ENCODE measurements at places on chromosomes 4 and X.
A peak's percentile ranks its signal among the peaks of the same experiment; 100 is the strongest.

- DNase-seq: no peak
These were observed 346.8 kb downstream of the RAB28 start for GRCh38 chr4:13137390-13137789.

- no peak for DNase-seq
These were observed 118.4 kb downstream of the AFF1 start for GRCh38 chr4:87053176-87053658.

GRCh38 chrX:152992115-152992514 is 1.8 kb downstream of the PNMA5 start:
- DNase-seq: no peak

GRCh38 chr4:153072661-153073060 is 131.6 kb upstream of the TRIM2 start:
- no peak for DNase-seq

DNA sequence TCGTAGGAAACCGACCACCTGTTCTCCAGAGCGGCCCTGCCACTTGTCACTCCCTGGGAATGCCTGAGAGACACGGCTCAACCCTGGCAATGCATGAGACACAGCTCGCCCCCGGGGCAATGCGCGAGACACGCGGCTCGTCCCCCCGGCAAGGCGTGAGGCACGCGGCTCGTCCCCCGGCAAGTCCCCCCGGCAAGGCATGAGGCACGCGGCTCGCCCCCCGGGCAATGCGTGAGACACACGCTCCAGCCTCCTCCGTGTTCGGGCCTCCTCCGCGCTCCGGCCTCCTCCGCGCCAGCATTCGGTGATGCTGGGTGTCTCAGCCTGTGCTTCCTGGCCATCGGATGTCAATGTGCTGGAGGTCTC is 27.5 kb upstream of the CPLX1 start:
- no peak for DNase-seq

- no peak for DNase-seq
These were observed 6.5 kb upstream of the EXOSC9 start for GRCh38 chr4:121794505-121795188.

DNA sequence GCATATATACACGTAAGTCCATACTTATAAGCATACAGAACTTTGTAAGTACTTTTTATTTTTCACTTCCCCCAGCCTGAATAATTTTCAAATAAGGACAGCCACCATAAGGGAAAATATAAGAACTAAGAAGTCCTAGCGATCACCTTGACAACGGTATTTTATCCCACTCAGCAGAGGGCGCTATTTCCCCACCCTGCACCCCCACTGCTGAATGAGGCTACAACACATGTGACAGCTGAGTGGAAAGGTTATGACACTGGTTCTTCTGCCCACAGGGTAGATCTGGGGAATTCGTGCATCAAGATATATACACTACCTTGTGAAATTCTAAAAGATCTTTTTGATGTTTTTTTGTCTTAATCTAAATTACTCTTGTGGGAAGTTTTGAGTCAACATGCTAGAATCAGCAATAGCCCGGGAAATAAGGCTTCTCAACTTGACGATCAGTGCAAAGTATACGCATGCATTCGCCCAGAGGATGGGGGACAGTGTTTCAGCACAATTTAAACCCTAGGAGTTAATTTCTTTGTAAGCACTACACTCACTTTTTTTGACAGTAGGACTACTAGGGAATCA is 151.5 kb downstream of the CORIN start:
- DNase-seq: peak; percentile 44

DNA sequence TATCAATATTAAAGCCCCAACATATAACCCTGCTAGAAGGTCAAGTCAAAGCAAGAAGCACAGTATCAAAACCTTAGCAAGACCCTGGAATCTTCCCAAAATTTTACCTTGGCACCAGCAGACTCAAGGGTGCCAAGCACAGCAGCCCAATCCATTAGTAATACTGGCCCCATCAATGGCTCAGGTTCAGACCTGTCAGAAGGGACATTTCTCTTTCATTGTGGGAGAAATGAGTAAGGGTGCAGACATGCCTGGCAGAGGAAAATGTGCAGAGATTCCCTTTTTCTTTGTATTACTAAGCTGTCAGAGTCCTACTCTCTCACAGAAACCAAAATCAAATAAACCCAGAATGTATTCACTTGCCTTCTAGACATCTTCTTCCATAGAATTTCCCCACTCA is 203.9 kb downstream of the EVC2 start:
- no peak for DNase-seq

- no peak for DNase-seq
These were observed 383.3 kb downstream of the BCOR start for GRCh38 chrX:39714471-39714870.

DNA sequence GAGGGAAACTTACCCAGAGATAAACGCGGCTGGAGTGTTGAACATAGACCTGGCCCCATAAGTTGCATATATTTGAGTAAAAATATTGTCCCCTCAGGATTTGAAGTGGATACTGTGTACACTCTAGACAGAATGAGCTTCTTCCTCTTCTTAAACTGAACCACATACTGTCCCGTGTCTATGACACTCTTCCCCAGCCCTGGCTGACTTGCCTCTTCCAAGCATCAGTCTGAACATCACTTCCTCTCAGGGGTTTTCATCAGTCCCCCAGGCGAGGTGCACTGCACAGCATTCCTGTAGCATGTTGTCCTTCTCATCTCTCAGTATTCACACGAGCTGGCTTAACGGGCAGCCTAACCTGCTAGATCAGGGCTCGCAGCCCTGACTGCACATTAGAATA is 80.5 kb upstream of the TMEM150C start:
- no peak for DNase-seq

DNA sequence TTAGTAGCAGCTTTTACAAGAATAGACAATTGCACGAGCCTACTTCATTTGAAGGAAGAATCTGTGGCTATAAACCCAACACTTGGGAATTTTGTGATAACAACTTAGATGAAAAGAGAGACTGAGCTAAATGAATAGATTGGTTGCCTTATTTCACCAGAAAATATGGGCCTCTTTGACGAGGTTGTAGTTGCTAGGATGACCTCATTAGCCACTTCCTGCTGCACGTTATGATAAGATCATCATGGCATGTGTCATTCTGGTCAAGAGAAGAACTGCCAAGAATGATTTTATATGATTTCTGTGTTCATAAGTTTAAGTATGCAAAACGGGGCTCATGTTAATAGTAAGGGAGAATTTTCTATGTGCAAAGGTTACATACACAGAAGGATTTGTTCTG is 321.9 kb upstream of the GIMD1 start:
- DNase-seq: no peak

DNA sequence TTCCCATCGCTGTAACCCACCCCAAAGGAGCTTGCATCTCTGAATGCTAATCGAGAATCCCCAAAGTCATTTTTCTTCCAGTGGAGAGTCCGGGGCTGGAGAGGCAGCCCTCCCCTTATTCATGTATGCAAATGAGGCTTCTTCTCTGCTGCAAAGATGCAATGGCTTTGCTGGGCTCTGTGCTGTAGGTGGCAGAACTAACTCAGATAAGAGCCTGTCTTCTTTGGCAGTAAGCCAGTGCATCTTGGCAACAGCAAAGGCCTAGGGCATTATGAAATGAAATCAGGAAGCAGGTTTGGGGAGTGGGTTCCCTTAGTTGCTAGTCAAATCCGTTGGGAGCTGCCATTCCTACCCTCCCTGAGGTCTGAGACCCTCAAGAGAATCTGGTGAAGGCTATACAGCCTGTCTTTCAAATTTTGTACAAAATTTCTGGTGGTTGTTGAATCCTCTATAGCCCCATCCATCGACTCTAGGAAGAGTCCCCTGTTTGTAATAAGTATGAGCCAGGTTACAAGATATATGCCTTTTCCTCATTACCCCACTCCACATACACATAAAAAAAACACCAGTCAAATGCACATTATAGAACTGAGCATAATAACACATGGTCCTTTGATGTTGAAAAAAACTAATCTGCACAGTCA is 290.6 kb upstream of the TAPT1 start:
- DNase-seq: peak; percentile 59

DNA sequence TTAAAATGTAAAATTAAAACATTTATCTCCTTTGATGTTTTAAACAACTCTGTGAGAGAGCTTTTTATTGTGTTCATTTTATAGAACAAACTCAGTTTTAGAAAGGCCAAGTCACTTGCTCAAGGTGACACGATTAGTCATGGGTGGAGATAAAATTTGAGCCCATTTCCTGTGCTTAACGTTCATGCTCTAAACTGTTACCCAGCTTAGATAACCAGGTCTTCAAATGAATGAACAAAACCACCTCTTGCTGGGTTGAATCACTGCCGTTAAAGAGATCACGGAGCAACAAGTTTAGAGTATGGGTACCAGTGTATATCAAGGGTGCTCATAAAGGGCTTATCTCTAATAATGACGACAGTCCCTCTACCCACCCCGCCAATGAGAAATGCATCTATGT is 10.2 kb upstream of the CASK start:
- DNase-seq: no peak

GRCh38 chr4:57435300-57435699 is 325.1 kb upstream of the IGFBP7 start:
- no peak for DNase-seq
